ENCODE measurements at places on chromosomes 11 and 22.

DNA sequence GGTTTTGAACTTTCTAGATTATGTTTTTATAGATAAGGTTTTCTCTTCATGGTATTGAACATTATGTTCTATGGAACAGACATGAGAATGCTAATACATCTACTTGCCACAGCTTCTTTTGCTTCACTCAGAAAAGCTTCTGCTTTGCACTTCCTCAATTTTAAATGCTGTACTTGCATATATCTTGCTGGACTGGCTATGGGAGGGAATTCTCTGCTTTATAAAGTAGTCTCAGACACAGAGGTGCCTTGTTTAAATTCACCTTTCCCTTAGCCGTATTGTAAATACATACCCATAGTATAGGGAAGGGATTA is 173.9 kb downstream of the DDX10 start:
- no peak for DNase-seq

- no peak for DNase-seq
Measured at GRCh38 chr11:130847517-130847916, 68.8 kb downstream of the SNX19 start.

DNA sequence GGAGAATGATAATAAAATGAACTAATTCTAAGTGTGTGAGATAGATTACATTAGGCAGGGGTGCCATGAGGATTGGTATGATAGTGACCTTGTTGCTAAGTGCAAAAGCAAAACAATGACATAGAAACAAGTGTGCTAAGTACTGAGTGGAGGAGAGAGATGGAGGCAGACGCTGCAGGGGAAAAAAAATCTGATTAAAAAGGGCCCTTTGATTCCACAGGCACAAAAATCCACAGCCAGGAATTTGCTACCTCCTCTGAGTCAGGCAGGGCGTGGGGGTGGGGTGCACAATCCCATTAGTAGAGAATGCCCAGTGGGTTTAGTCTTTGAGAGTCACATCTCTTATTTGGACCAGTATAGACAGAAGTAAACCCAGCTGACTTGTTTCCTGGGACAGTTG is at the start of gene CNTF:
Gene CNTF, plus strand, starts transcription at position 322 of the 400 bp plus-strand sequence. CDS start 88 bp downstream, outside the sequence.
- no peak for DNase-seq

- no peak for DNase-seq
Measured at GRCh38 chr22:39962071-39962470, 1.9 kb downstream of the TMA7B start.

GRCh38 chr22:27107824-27108223 is 450.4 kb downstream of the MIAT start:
- DNase-seq = no peak

DNA sequence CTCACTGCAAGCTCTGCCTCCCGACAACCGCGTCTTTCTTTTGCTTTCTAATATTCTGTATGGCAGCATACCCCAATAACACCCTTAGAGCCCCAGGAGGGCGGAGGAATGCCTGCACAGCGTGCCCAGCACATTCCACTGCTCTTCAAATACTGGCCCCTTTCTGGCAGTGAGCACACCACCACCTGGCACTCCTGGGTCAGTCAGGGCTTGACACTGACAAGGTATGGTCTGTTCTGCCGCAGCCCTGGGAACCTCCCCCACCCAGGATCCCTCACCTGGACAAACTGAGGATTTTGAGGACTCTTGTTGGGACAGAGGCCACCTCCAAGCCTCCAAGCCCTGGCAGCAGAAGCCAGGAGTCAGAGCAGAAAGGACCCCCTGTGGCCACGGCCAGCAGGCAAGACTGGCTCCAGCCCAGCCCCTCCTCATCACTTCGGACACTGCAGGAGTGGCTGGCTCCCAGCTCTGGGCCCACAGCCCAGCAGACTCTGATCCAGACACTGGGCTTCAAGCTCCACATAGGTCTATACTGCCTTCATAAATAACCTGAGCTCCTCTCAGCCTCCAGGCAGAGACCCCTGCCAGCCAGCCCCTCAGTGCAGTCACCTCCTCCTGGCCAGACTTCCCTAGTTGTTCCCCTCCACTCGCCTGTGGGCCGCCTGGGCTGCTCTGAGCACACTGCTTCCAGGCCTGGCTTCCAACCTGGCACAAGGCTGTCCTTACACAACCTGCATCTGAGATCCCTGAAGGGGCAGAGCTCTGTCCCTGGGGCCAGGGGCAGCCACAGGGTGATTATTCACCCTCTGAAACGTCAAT is 14.5 kb downstream of the CARS1 start:
- DNase-seq = no peak

DNA sequence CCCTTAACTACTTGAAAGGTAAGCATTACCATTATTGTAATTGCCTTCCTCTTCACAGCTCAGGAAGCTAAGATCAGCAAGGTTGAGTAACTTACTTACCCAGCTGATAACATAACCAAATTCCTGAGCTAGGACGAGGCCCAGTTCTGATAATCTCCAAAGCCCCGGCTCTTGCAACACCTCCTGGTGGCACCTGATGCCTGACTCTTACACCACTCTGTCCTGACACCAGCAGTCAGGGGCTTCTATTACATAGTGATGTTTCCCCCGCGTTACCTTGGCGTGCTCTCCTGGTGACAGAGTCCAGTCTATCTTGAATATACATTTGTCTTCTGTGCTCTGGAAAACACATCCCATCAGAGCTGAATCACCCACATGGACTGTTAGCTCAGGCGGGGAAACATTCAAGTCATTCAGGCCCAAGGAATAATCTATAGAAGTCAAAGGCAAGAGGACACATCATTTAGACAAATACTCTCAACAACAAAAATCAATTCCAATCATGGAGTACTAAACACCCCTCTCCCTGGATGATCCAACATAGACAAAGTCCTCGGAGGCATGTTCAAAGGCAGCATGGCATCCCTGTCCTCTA is 12.6 kb downstream of the JAML start:
- no peak for DNase-seq

GRCh38 chr11:67252831-67253239 is 13.4 kb upstream of the GRK2 start:
- DNase-seq = peak; percentile 49

- no peak for DNase-seq
Measured at GRCh38 chr11:45021692-45022141, 71.0 kb upstream of the TP53I11 start.

DNA sequence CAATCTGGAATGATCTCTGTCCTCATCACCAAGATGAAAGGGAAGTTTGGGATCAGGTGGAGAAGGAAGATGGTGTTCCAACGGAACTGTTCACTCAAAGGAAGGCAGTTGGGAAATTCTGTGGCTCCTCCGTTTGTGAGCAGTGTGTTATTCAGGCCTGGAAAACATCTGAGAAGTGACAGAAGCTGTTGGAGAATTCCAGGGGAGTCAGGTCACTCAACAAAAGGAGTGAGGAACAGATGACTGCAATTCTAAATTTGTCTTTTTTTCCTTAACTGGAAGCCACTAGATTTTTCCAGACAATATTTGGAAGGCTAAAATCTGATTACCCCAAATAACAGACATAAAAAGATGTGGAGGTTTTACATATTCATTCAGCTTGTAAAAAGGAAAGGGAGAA is 107.8 kb downstream of the CD44 start:
- DNase-seq = no peak

DNA sequence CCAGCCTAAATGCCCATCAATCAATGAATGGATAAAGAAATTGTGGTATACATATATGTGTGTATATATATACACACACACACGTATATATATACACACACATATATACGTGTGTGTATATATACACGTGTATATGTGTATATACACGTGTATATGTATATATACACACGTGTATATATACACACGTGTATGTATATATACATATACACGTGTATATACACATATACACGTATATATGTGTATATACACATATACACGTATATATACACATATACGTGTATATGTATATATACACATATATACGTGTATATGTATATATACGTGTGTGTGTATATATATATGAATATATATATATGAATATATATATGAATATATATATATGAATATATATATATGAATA is 54.1 kb downstream of the C2CD3 start:
- DNase-seq = no peak

DNA sequence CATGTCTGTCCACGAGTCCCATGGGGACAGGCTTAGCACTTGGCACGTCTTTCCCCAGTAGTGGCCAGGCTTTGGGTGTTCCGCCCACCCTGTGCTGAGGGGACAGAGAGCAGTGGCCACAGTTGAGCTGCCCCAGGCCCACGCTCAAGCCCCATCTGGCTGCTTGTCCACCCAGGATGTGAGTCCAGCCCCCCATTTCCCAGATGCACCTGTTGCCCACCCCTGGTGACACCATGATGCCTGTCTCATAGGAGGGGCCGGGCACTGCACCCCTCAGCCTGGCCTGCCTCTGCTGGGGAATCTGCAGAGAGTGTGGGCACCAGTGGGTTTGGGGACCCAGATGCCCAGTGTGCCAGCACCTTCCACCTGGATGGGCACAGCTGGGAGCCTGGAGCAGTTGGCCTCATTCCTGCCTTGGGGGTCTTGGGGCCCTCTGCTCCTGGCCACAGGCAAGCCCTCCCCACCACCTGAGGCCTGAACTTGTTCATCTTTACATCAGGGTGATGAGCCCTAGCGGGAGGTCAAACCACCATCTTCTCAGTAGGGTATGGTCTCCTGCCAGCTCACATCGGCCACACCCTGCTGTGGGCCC is 5.7 kb downstream of the SIGIRR start:
- DNase-seq = peak; percentile 32

DNA sequence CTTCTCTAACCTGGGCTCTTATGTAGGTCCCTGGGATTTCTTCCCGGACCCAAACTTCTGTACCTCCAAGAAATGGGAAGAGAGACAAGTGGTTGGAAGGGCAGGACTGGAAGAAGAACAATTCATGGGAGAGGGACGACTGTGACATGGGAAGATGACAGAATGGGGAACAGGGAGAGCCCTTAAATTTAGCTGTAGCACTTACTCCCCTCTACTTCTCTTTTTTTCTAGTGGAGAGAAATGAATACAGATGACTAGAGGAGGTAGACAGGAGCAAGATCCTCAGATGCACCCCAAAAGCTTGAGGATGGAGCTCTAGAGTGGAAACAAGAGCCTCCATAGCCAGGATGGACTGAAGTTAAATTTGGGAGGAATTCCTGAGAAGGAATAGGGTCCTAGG is 2.3 kb downstream of the RHOG start:
- DNase-seq = no peak

DNA sequence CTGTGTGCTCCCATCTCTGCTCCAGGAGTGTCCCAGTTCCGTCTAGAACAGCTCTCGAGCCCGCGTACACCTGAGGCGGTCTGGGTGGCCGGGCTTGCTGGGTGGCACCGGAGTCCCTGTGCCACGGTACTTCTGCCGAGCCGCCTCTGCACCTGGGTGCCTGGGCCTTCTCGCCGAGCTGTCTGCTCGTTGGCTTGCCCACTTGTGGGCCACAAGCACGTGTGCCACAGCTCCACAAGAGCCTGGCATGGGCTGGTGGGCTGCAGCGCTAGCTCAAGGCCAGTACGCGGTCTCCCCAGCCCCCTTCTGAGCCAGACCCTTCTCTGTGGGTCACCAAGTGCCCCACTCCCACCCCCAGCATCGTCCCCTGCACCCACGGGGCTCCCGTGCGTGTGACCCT is 388.0 kb downstream of the TBC1D22A start:
- DNase-seq = no peak

DNA sequence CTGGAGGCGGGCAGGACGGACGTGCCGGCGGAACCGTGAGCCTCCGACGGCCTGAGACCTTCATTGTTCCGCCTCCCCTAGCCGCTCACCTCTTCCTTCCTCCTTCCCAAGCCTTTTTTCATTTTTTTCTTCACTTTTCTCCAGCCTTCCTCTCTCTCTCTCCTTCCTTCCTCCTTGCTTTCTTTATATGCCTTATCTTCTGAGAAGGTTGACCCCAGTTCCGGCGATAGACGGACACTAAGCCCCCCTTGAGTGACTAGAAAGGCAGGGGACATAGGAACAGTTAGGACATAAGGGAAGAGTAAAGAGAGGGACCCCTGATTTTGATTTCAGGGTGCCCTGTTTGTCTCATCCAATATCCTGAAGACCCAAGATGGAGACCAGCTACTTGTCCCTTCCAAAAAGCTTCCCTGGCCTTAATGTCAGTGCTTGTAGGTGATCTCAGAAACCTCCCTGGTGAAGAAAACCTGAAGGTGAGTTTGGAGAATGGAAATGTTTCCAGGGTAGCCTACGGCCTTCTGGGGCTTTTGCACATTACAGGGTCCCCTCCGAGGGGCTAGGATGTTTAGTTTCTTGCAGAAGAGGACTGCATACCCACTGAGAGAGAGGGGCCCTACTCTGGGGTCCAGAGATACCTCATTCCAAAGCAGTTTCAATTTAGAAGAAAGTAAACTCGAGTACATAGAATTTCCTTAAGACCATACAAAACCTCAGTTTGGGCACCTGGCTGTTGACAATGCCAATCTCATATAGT is 3.5 kb downstream of the ADM start:
- no peak for DNase-seq

GRCh38 chr11:2813141-2813908 is 72.2 kb downstream of the CDKN1C start:
- DNase-seq = no peak

DNA sequence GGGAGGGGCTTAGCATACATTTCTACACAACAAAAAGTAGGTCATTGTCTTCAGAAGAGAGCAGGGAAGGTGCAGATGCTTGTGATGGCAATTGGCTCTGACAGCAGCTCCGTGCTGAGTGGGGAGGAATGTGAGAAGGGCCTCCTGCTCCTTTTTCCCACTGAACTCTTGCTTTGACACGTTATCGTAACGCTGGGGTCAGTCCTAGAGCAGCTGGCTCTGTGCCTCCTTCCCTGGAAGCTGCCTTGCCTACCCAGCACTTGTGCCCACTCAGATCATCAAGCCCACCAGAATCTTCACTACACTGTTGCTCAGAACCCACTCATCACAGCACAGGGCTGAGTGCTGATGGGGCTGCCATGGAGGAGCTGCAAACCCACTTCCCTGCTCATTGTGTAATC is 14.9 kb upstream of the NAV2 start:
- DNase-seq = no peak

DNA sequence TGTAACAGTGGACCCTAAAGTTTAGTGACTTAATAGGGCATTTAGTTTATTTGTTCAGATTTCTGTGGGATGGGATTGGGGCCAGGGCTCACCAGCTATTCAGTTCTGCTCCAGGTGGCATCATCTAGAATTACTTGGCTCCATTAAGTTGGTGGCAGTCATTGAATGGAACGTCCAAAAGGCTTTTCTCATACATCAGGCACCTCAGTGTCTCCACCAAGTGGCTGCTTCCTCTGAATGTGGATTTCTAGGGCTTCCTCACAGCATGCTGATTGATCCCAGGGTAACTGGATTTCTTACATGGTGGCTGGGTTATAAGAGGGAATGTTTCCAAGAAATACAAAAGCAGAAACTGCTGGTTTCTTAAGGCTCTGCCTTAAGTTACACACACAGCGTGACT is 34.7 kb downstream of the USP47 start:
- no peak for DNase-seq

- peak; percentile 57 for DNase-seq
Measured at GRCh38 chr11:8604078-8604723, 10.2 kb upstream of the STK33 start.

- DNase-seq = no peak
Measured at GRCh38 chr22:45251825-45252224, 11.1 kb upstream of the KIAA0930 start.

- DNase-seq = no peak
Measured at GRCh38 chr11:110475671-110476070, 45.9 kb downstream of the FDX1 start.

GRCh38 chr22:35410663-35411034 is 10.7 kb downstream of the MCM5 start:
- no peak for DNase-seq

GRCh38 chr11:92253421-92253820 is 28.8 kb downstream of the FAT3 start:
- DNase-seq = no peak

GRCh38 chr22:37284126-37284804 is 2.0 kb downstream of the CYTH4 start:
- DNase-seq = no peak

GRCh38 chr11:28257761-28258160 is 149.6 kb downstream of the METTL15 start:
- DNase-seq = no peak
